ENCODE measurements at places on chromosomes 7 and 10.
A peak's percentile ranks its signal among the peaks of the same experiment; 100 is the strongest.

DNA sequence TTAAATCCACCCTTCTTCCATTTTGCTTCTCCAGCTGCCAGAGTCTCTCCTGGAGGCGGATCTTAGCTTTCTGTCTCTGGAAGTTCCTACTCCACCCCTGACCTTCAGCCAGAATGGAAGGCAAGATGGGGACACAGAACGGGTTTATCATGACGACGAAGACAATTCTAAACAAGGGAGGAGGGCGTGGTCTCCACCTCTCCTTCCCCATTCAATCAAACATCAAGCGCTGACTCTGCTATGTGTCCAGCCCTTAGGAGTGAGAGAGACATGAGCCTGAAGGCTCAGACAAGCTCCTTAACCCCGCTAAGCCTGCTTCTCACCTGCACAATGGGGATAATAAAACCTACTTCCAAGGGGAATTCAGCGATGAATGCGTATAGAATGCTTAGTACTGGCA, 3.1 kb downstream of the CYP17A1 start:
- DNase-seq, result no peak

DNA sequence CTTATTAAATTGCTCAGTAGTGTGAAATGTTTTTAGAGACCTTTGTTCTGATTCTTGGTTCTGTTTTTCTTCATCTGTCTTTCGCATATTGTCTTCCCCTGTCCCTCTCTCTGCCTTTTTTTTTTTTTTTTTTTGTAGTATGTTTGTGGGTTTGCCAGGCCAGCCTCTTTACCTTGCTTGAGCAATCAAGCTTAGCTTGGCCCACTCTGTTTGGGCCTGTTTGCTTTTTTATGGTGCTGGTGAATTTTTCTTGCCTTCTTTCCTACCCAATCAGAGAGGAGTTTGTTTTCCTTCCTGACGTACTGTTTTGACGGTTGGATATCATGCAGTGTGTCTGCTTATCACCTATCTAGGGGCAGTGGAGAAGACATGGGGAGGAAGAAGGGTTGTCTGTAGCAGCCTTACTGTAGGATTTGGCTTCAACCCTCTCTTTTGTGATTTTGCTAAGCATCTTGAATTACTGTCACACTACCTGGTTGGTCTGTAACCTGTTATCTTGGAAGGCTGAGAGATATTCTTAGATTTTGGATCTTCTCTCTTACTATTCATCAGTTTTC, 64.0 kb downstream of the BBS9 start:
- no peak for DNase-seq

- DNase-seq, result peak; percentile 9
These were observed 75.9 kb downstream of the LMBR1 start for GRCh38 chr7:156816943-156817572.

GRCh38 chr10:85433248-85433647, 933.3 kb downstream of the GRID1 start:
- DNase-seq, result no peak

- no peak for DNase-seq
These were observed 11.4 kb downstream of the FAM241B start for GRCh38 chr10:69641261-69641980.

GRCh38 chr7:25886387-25887240, 265.4 kb upstream of the NFE2L3 start:
- DNase-seq, result no peak

GRCh38 chr10:126262233-126262838, 125.9 kb downstream of the ADAM12 start:
- DNase-seq, result no peak

DNA sequence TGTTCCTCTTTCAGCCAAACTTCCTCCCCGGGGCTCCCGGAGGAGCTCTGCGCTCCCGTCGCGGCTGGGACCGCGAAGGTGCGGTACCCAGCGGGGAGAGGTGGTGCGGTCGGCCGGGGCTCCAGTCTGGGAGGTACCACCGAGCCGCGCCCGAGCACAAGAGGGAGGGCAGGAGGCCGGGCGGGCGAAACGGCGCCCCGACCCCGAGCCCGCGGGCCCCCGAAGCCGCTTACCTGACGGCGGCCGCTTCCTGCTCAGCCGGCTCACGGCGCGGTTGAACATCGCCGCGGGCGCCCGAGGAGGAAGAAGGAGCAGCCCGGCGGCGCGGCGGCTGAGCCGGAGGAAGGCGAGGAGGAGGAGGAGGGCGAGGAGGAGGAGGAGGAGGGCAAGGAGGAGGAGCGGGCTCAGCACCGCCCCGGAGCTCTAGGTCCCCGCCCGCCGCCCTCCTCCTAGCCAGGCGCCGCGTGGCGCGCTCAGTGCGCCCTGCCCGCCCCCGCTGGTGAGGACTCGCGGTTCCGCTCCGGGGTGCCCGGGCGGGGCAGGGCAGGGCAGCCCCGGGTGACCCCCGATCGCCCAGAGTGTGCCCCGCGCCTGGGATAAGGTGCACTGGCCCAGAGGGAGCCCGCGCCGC, at the start of gene RGS10:
Gene RGS10 (minus strand): TSS at position 363 of the 631 bp plus-strand sequence. CDS start 81 bp downstream, at position 282.
- no peak for DNase-seq

DNA sequence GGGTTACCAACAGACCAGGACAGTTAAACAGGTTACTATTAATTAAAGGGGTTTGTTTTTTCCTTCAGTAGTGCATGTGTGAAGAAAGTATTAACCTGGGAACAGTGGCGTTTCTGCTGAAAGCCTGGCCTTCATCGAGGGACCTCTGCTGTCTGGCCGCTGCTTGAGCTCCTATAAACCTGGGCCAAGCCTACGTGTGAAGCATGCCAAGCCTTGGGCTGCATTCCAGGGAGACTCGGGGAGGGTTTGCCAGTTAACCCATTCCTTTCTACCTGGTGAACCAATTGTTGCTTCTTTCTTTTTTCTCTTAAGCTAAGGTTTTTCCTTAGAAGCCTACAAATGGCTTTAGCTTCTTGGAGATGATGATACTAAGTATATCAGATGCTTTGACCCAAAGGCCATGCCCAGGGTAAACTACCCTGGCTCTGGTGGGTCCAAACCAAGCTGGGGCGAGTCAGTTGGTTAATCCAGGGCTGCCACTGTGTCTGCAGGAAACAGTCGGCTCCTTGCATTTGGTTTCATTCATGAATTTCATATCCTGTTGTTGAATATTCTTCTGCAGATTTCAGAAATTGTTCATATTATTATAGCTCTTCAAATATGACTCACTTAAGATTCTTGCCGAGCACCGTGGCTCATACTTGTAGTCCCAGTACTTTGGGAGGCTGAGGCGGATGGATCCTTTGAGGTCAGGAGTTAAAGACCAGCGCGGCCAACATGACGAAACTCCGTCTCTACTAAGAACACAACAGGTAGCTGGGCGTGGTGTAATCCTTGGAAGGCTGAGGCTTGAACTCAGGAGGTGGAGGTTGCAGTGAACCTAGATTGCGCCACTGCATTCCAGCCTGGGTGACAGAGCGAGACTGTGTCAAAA, 23.8 kb downstream of the PFKP start:
- DNase-seq, result no peak

- no peak for DNase-seq
These were observed 77.7 kb upstream of the GLI3 start for GRCh38 chr7:42314696-42315095.

GRCh38 chr7:147332988-147333387, 1216.4 kb downstream of the CNTNAP2 start:
- no peak for DNase-seq

GRCh38 chr7:114785496-114785895, 136.4 kb upstream of the MDFIC start:
- no peak for DNase-seq

DNA sequence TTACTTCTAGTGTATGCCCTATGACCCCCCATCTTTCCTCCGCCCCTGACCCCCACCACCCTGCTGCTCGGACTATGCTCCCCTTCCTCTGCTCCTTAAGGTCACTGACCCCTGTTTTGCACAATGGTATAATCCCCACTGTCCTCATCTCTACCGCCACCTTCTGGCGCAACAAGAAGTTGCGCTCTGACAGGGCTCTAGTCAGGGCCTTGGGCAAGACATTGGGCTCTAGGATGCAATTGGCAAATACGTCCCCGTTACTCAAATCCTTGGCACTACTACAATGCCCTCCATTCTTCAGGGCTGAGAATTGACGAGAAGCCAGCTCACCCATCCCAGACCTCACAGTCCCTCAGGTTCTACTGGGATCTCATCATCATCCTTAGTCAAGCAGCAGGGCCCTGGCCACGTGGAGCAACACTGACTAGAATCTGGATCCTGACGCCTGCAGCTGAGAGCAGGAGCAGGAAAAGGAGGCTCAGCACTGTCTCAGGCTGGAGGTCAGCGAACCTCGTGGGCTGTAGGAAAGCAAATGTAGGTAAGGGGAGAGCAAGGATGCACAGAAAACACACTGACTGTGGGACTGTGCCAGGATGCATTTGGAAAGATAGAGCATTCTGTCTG, 10.6 kb downstream of the LRIT2 start:
- DNase-seq, result no peak

DNA sequence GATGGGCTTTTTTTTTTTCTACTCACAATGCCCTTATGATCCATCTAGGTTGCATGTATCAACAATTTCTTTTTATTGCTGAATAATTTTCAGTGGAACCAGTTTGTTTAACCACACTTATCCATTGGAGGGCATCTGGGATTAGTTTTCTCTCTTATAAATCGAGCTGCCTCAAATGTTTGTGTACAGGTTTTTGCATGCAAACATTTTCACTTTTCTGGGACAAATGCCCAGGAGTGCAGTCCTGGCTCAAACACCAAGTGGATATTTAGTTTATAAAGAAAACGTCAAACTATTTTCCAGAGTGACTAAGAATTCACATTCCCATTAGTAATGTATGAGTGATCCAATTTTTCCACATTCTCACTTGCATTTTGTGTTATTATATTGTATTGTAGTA, 313.4 kb downstream of the CXCL12 start:
- no peak for DNase-seq

- DNase-seq, result peak; percentile 16
These were observed 85.2 kb upstream of the GLCCI1 start for GRCh38 chr7:7883394-7883793.

- DNase-seq, result no peak
These were observed 9.2 kb upstream of the GRB10 start for GRCh38 chr7:50791938-50792341.

DNA sequence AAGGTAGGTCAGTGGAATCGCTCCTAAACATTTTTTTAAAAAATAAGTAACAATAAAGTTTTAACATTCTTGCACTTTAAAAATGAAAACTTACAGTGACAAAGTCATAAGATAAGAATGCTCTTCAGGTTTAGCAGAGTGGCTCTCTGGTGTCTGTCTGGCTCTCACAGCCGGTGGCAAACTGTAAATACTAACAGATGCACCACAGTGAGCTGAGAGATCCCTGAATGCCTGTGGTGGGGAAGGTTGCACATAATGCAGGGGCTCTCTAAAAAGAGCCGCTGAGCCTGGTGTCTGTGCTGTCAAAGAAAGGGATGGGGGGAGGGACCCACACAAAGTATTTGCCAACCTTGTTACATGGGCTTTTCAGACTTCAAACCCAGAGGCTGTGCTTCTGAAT, 498.3 kb downstream of the CCSER2 start:
- no peak for DNase-seq

DNA sequence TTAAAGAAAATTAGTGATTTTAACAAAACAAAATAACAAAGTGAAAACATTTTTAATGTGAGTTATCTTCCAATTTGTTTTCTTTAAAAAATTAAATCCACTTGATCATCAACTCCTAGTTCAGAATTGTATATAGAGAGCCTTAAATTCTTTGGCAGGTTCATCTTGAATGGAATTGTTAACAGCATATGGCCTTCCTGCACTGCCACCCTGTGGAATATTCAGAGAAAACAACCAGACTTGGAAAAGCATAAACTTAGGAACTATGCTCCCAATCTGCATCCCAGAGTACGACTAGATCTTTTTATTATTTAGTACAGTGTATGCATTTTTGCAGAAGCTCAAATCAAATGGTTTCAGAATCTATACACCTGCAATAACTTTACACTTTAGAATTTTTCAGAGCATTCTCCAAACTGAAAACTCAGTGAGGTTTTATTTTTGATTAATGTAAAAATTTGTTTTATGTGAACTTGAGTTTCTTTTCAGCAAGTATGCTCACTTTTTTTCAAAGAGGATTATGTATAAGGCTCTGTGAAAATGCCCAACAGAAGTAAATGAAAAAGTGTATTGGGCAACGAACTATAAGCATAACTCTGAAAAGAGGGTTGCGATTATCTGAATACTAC, 44.9 kb upstream of the ANK3 start:
- peak; percentile 34 for DNase-seq

DNA sequence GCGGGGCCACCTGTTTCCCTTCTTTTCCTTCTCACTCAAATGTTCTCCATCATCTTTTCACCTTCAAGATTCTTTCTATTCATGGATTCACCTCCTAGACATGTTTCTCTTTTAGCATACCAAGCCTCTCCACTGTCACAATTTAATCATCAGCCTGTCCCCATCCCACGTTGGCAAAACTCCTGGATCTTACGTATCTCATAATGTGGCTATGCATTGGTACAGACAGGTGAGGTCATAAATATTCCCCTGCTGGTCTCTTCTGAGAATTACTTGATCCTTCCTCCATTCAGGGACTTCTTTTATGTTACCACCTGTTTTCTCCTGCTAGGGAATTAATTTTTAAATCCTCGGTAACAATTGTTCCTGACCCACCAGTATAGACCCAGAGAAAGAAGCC, 262.6 kb upstream of the NEBL start:
- DNase-seq, result no peak

DNA sequence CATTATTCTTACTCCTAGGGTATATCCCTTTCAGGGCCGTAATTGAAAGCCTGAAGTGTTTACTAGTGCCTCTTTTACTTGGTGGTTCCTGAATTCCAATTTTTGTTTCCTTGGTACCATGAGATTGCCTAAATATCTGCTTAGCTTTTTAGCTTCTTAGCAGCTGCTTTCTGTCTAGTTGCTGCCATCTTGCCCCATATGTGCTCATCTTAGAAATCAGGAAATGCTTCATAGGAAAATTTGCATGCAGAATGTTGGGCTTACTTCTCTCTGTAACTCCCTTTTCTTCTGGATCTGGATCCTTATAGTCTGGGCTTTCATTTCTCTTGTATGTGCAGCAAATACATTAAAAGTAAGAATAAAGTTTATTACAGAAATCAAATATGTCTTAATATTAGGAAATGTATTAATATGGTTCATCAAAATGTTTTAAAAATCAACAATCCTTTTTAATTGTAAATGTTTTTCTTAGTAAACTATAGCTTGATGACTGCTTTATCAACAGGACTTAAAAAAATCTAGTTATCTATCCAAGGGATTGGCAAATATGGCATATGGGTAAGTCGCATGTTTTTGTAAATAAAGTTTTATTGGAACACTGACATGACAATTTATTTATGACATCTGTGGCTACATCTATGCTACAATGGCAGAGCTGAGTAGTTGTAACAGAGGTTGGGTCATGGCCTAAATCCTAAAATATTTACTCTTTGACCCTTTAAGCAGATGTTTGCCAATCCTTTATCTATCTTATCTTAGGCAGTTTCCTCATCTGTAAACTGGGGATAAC, 73.5 kb upstream of the CDK6 start:
- no peak for DNase-seq

GRCh38 chr7:5198741-5199140, 8.7 kb downstream of the WIPI2 start:
- DNase-seq, result no peak

DNA sequence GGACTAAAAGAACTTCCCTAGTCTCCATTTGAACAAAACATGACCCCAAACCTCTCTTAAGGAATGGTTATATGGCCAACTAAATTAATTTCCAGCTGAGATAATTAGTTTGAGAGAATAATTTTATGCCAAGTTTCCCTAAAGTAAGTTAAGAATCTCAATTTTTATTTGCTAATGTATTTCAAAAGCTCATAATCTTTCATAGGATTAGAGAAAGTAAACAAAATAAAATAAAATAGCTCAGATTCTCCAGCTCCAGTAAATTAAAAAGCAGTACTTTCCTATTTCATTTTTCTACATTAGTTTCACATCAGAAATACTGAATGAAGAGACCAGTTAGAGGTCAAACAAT, 44.4 kb downstream of the ENO4 start:
- DNase-seq, result no peak

- no peak for DNase-seq
These were observed 103.9 kb downstream of the CUBN start for GRCh38 chr10:17025444-17026295.

All from NCI-H1105 treated with DMSO at 0.1 percent for 48 hours (cell line).